ENCODE measurements at places on chromosomes 3 and 15.

DNA sequence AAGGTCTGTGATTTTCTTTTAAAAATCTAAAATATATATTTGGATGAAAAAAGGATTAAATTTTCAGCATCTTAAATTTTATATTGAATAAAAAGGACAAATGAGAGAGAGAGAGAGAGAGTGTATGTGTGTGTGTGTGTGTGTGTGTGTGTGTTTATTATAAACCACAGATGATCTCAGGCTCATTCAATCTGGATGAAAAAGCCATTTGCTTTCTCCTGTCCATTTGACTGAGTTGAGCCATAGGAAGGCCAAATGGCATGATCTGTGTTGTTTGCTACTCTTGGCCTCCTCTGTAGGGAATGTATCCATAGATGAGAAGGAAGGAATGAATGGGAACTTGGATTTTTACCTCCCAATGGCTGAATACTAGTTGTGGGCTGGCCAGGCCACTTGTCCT, 92.5 kb upstream of the MEX3B start:
- DNase-seq = no peak

DNA sequence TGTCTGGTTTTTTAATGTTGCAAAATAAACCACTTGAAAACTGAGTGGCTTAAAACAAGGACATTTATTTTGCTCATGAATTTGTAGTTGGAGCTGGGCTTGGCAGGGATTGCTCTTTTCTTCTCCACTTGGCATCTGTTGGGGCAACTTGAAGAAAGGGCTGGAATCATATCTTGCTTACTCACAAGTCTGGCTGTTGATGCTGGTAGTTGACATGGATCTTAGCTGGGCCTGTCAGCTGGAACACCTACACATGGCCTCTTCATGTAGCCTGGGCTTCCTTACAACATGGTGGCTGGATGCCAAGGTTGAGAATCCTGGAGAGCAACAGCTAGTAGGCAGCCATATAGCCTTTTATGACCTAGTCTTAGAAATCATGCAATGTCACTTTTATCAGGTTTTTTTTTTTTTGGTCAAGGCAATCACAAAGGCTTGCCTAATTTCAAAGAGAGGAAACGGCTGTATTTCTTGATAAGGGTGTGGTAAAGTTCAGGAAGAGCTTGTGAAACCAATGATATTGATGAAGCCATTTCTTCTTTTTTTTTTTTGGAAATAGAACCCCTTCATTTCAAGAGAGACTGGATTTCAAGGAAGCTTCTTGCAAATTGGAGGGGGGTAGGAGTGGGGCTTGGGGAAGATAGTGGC, 262.1 kb downstream of the IL20RB start:
- DNase-seq = no peak

DNA sequence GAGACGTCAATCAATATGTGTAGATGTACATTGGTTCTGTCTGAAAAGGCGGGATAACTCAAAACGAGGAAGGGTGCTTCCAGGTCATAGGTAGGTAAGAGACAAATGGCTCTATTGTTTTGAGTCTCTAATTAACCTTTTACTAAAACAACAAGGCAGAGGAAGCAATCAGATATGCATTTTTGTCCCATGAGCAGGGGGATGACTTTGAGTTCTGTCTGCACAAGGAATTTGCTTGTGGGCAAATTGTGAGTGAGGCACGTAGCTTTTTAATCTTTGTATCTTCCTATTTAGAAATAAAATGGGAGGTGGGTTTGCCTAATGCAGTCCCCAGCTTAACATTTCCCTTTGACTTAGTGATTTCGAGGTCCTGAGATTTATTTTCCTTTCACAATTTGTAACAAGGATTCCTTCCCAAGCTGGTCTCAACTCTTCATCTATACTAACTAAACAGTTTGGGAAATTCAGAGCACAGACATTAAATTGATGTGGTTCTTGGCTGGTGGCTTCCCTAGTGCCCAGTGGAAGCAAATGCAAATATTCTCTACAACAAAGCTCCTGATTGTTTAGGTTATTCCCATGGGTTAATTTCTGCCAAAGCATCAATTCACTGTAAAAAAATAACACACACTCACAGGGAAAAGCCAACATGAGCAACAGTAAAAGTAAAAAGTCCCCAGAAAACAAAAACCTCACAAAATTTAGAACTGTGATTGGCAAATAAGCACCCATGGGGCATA, 738.8 kb upstream of the SGO1 start:
- DNase-seq = no peak

DNA sequence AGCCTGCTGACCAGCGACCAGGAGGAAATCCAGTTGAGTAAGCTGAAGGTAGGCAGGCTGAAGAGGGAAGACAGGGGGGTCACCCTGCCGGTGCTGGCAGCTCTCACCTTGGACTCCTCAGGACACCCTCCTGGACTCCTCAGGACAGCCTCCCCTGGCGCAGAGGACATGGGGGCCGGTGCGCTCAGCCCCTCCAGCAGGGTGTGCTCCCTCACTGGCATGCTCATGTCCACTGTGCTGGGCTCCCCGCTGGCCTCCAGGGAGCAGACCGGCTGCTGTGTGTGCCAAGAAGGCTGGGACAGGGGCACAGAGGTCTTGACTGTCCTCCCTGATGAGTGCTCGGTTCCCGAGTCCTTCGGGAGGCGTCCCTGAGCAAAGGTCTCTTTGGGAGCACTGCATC, 183.6 kb downstream of the ATP10A start:
- no peak for DNase-seq

DNA sequence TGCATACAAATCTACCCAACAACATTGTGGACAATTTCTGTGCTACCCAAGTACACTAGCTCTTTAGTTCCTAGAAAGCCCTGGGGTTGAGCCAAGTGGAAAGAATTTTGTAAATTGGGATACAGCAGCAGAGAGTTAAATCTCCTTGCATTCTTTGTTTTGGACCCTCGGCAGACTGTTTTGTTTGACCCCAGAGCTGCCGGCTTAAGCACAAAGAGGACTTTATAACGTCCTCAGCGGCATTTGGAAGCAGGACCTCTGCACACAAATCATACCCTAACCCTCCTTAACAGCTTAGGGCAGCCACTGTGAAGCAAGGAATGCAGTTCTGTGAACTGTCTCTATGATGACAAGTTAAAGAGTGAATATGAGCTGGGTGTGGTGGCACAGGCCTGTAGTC, 415.3 kb downstream of the CNTN4 start:
- DNase-seq = no peak

DNA sequence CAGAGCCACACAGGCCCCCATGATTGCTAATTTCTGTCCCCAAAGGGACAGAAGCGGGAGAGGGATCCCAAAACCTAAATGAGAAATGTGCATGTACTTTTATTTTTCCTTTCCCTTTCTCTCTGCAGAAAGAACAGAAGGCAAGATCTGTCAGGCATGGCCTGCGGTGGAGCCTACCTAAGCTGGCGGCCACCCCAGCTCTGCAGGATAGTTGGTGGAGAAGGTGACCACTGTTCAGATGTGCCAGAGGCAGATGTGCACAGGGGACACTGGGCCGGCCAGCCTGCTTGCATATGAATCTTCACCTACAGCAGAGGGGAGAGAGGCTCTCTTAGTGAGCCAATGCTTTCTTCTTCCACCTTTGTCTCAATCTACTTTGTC, 2.1 kb upstream of the AMOTL2 start:
- DNase-seq = no peak

DNA sequence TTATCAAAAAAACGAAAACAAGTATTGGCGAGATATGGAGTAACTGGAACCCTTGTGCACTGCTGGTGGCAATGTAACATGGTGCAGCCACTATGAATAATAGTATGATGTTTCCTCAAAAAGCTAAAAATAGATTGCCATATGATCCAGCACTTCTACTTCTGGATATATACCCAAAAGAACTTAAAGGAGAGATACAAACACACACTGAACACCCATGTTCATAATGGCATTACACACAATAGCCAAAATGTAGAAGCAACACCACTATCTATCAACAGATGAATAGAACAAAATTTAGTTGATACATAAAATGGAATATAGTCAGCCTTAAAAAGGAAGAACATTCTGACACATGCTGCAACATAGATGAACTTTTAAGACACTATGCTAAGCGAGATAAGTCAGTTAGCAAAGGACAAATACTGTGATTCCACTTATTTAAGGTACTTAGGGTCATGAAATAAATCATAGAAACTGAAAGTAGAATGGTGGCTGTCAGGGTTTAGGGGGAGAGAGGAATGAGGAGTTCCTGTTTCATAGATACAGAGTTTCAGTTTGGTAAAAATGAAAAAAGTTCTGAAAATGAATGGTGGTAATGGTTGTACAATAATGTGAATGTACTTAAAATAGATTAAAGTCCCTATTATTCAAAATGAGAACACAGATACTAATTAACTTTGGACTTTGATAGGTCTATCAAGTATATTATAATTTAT, 59.4 kb upstream of the IMPG2 start:
- DNase-seq = no peak

GRCh38 chr3:185779461-185779860, 45.4 kb downstream of the IGF2BP2 start:
- DNase-seq = no peak

- DNase-seq = peak; percentile 92
These were observed 2.1 kb upstream of the GNAT1 start for GRCh38 chr3:50189274-50189673.

DNA sequence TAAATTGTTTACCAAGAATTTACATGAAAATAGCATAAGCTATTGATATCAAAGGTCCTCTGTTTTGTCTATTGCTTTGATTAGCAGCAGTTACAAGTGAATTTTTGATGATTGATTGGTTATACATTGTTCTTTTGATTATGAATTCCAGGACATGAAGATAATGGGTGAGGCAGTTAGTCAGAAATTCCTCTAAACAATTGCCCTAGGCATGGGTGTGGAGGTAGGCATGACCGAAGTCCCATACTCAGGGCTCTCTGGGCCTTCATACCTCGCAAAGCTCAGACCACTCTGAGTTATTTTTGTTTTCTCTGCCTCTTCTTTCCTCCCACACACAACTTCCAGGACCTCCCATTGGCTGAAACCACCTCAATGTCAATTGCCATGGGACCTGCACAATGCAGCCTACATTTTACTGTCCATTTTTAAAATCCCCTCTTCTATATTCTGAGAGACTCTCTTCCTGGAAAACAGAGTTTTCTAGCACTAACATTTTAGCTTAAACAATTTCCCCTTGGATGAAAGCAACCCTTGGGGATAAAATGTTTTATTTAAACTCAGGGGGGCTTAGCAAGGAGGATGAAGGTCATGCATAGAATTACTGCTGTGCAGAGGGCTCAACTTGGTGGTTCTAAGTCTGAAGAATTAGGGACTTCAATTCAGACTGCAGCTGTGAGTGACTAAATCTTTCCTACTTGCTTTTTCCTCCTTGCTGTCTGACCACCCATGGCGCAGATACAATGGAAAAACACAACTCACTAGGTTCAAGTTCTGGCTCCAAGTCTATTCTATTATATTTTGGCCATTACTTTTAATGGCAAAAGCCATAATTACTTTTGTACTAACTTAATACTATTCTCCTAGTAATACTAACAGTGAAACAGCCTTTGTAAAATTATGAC, 594.8 kb downstream of the NTRK3 start:
- no peak for DNase-seq

DNA sequence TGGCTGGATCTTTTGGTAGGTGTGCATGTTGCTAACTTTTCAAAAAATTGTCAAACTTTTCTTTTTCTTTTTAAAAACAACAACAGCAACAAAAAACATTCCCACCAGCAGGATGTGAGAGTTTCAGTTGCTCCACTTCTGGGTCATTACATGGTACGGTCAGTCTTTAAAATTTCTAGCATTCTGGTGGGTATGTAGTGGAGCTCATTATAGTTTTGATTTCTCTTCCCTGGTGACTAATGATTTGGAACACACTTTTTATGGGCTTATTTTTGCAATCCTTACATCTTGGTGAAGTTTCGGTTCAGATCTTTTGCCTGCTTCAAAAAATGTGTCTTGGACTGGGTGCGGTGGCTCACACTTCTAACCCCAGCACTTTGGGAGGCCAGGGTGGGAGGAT, 19.3 kb downstream of the ATP1B3 start:
- no peak for DNase-seq

DNA sequence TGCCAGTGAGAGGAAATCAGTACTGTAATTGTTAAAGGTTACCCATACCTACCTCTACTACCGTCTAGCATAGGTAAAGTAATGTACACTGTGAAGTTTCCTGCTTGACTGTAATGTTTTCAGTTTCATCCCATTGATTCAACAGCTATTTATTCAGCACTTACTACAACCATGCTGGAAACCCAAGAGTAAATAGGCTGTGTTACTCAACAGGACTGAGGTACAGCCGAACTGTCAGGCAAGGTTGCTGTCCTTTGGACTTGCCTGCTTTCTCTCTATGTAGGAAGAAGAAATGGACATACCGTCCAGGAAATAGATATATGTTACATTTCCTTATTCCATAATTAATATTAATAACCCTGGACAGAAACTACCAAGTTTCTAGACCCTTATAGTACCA, 265.5 kb downstream of the NR2F2 start:
- no peak for DNase-seq

GRCh38 chr3:126015075-126015474, 46.1 kb downstream of the ROPN1B start:
- no peak for DNase-seq

GRCh38 chr15:40349163-40349562, 1.7 kb upstream of the PHGR1 start:
- DNase-seq = no peak

DNA sequence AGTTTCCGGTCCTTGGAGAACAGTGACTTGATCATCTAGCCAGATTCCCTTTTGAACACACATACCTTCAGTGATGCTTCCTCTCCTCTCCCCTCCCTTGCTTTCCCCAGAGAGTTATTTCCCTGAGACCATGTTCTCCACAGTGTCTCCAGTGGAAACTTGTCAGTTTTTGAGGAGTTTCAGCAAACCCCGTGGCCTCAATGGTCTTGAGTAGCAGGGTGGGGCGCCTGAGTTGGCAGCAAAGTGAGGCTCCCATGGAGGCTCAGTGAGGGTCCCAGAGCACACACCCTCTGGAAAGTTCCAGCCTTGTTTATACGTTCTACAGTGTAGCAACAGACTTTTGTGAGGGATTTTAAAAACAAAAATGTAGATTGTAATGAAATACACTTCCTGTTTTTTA, 135.1 kb downstream of the LRRC28 start:
- no peak for DNase-seq

DNA sequence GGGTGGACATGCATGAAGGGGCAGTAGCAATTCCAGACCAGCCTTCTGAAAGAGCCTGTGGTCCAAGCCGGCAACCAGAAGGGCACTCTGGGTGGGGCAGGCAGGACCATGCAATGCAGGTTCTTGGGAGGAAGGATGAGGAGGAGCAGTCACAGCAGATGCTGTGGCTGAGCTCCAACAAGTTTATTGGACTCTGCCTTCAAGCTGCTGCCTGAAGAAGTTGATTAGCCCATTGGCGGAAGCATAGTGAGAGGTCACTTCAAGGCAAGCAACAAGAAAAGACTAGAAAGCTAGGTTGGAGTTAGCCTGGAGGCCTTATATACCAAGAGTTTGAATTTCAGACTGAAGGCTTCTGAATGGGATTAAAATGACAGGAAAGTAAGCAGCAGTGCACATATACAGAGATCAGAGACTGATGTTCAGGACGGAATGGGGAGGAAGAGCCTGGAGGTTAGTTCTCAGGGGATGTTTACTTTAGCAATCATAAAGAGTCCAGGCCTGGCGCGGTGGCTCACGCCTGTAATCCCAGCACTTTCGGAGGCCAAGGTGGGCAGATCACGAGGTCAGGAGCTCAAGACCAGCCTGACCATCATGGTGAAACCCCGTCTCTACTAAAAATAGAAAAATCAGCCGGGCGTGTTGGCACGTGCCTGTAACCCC, 39.9 kb downstream of the SFMBT1 start:
- no peak for DNase-seq

All from AG08395 (cell line).